ENCODE measurements at places on chromosomes 12 and 14.

DNA sequence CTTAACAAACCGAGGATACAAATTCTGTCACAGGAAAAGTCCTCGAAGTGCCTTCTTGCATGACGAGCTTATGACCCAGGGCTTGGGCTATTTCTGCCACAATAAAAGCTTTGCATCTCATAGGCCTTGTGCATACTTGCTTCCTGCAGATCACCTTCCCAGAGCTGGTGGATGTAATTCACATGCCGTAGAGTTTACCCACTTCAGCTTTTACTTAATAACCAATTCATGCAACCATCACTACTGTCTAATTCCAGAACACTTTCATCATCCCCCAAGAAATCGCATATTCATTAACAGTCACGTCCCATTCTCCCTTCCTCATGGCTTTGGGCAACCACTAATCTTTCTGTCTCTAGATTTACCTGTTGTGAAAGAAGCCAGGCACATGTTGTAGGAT, 9.0 kb upstream of the BDKRB1 start:
- DNase-seq = no peak

DNA sequence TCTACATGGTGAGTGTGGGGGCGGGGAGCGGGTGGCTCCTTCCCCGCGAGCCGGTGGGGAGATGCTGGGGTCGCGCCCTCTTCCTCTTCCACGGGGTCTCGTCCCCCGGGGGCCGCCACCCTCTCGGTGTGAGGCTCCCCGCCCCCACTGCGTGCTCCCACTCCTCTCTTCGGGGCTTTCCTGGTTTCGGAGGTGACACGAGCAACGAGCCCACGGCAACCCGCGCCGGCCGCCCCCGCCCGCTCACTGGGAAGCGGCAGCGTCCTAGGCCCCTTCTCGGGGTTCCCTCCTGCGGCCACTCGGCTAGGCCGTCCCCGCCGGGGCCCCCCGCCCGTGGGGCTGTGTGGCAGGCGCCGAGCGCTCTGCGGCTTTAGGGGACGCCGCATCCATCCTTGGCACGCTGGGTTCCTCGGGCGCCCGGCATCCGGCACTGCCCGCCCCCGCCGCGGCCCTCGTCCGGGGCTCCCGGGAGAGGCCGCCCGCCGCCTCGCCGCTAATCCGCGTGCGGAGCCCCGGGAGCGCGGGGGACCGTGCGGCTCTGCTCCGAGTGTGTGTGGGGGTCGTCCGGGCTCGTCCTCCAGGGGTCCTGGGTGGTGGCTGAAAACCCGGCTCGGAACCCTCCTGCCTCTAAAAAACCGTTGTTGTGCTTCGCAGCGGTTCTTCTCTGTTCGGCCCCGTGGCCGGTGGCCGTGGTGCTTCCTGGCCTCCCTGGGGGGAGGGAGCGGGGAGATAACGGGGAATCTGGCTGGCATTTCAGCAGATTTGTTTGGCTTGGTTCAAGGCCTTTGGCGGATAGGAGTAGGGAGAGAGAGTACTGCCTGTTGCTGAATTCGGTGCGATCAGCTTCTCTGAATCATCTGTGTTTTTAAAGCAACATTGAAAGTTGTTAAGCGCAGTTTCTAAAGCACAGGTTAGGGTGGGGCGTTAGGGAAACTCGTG, 1.0 kb downstream of the PCNX1 start:
- peak; percentile 49 for DNase-seq

- DNase-seq = no peak
Measured at GRCh38 chr14:89491711-89492381, 74.8 kb upstream of the FOXN3 start.

GRCh38 chr12:83102499-83102898, 415.8 kb downstream of the TMTC2 start:
- no peak for DNase-seq

DNA sequence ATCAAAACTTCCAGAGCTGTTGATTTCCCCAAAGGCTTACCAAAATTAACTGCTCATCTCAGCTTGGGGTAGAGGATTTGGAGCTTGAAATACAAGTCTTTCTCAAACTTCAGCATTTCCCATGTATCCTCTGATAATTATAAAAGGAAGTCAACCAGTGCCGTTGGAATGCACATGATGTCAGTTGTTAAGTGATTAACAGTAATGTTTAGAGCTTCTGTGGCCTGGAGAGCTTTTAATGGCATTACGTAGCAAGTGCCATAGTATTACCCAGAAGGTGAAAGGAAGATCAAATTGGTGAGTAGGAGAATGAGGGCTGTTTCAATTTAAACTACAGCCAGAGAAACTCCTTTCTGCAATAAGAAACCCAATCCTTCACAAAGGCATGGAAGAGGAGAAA, 62.5 kb upstream of the PTPRR start:
- no peak for DNase-seq
